ENCODE measurements at places on chromosomes 7 and 10. TPM values are rescaled to one million over a fixed set of nuclear protein-coding genes. Genes with fewer than 3 reads are reported as not detected.
A peak's percentile ranks its signal among the peaks of the same experiment; 100 is the strongest.

DNA sequence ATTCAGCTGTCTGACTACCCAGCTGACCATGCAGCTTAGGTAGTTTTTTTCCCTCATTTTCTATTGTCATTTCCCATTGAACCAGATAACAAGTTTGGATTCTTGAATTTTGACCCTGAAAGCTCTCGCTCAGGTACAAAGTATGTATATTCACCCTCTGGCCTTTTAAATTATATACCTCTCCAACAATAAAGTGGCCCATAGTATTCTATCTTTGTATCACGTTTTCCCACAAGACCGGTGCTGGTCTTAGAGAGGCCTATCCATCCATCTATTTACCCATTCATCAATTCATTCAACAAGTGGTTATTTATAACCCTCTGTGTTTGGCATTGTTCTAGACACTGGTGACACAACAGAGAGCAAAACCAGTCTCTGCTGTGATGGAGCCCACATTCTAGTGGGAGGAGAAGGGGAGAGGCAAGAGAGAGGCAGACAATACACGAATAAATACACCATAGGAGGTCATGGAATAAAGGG is 35.2 kb upstream of the NPSR1 start:
- no peaks in the 10 kb centered on the region for H3K36me3 ChIP-seq
- H3K4me1 ChIP-seq: no peaks in the 10 kb centered on the region

GRCh38 chr10:102726274-102726673 is 11.8 kb downstream of the SFXN2 start:
- no peak overlapping the region for H3K27ac ChIP-seq
- H3K4me1 ChIP-seq: peaks cover 19% of the 10 kb centered on the region

GRCh38 chr10:15196021-15196834 is 27.7 kb upstream of the NMT2 start:
- H3K4me1 ChIP-seq: peaks cover 27% of the 10 kb centered on the region
- peak overlapping the region; percentile 39 for H3K27ac ChIP-seq
- no peak overlapping the region for H3K4me3 ChIP-seq
- DNase-seq: no peak

The DEPP1 gene
- not detected for total RNA-seq

The ZNF680 gene
- total RNA-seq: 13.1 TPM

The WDR91 gene
- total RNA-seq: 10.0 TPM

The SPDYE6 gene
- not detected for total RNA-seq
